NCI-H460 (cell line): ENCODE measurements at places on chromosomes 2 and 18.

DNA sequence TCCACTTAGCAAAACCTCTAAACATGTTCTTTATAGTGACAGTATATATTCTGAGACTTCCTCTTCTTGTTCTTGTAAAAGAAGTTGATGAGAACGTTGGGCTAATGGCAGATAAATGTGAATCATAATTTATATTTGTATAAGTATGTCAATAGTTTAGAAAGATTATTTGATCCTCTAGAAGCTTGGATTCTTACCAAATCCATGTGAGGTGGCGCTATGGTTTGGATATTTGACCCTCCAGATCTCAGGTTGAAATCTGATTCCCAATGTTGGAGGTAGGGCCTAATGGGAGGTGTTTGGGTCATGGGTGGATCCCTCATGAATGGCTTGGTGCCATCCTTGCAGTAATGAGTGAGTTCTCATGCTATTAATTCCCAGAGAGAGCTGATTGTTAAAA lies 29.8 kb upstream of the SCN1A start:
- DNase-seq = no peak

- no peak for DNase-seq
These were observed 690.7 kb upstream of the KLHL29 start for GRCh38 chr2:22694300-22694699.

GRCh38 chr2:222916229-222917197 lies 55.7 kb downstream of the ACSL3 start:
- no peak for DNase-seq

GRCh38 chr2:201698588-201699226 lies at the start of gene MPP4:
Gene MPP4 (minus strand): TSS chr2:201698644. CDS start chr2:201693954, 4,690 bp downstream.
- DNase-seq = no peak

GRCh38 chr2:167510071-167510759 lies 621.9 kb downstream of the XIRP2 start:
- no peak for DNase-seq

DNA sequence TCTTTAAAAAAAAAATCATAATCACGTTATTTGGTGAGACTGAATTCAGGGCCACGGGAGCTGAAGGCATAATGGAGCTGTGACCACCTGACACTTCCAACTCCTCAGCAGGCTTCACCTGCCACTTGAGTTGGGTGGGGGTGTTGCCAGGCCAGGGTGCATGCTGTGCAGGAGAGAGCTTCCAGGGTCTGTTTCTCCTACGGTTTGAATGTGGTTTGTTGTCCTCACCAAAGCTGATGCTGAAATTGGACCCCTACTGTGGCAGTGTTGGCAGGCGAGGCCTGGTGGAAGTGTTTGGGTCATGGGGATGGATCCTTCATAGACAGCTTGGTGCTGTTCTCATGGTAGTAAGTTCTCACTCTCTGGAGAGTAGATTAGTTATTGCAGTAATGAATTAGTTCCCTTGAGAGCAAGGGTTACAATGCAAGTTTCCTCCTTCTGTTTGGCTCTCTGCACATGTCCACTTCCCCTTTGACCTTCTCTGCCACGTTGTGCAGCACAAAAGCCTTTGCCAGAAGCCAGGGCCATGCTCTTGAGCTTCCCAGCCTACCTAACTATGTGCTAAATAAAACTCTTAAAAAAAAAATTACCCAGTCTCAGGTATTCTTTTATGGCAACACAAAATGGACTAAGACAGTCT lies 38.3 kb upstream of the ANKRD44 start:
- no peak for DNase-seq

GRCh38 chr18:14907420-14907819 lies 159.4 kb downstream of the ANKRD30B start:
- DNase-seq = no peak

- DNase-seq = peak; percentile 37
These were observed 16.5 kb upstream of the TGFA start for GRCh38 chr2:70570041-70570661.

- no peak for DNase-seq
These were observed 72.9 kb downstream of the CLHC1 start for GRCh38 chr2:55159037-55159651.

GRCh38 chr18:59271606-59272220 lies 1.5 kb downstream of the RAX start:
- DNase-seq = no peak

- no peak for DNase-seq
These were observed 565.2 kb upstream of the NRP2 start for GRCh38 chr2:205117125-205117524.

DNA sequence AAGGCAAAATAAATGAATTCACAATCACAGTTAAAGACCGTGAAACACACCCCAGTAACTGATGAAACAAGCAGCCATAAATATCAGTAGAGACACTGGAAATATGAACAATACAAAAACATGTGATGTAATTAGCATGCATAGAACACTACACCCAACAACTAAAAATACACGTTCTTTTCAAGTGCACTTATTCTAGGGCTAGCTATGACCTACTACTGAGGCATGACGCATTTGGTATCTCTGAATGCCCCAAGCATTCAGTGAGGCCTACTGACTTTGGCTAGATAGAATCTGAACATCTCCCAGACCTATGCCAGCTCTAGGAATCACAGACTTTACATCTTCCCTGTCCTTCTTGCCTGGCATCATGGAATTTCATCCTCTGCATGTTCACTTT lies 450.0 kb upstream of the ID2 start:
- no peak for DNase-seq

DNA sequence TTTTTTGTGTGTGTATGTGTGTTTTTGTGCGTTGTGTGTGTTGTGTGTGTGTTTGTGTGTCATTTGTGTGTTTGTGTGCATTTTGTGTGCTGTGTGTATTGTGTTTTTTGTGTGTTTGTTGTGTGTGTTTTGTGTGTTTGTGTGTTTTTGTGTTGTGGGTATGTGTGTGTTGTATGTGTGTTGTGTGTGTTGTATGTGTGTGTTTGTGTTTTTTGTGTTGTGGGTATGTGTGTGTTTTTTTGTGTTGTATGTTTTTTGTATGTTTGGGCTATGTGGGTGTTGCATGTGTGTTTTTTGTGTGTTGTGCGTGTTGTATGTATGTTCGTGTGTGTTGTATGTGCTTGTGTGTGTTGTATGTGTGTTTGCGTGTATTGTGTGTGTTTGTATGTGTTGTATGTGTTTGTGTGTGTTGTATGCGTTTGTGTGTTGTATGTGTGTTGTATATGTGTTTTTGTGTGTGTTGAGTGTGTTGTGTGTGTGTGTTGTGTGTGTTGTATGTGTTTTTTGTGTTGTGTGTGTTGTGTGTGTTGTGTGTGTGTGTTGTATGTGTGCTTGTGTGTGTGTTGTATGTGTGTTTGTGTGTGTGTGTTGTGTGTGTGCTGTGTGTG lies 275.3 kb downstream of the HRH4 start:
- no peak for DNase-seq

DNA sequence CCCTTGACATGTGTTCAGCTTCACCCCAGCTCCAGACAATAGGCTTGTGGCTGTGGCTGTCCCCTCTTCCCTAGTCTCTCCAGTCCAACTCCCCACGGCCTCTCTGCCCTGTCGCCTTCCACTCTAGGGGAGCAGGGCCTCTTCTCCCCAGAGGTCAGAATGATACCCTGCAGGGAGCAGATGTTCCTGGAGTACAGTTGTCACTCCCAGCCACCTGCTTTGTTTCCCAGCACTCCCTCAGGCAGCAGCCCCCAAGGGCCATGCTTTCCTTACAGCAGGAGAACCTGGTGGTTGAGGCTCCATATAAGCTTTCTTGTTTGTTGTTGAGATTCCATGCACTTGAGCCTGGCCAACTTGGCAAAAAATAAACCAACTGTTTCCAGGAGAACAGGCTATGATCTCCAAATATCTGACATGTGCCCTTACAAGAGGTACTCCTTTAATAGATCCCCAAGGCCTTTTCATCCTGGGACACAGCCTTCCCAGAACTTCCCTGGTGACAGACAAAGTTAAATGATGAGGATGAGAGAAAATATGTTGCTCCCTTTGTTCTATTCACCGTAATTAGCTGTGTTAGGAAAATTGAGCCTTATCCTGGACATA lies 45.1 kb downstream of the DPYSL5 start:
- no peak for DNase-seq

GRCh38 chr2:120443946-120444345 lies 98.0 kb downstream of the INHBB start:
- DNase-seq = no peak

GRCh38 chr2:239315308-239315707 lies 85.5 kb downstream of the HDAC4 start:
- no peak for DNase-seq

DNA sequence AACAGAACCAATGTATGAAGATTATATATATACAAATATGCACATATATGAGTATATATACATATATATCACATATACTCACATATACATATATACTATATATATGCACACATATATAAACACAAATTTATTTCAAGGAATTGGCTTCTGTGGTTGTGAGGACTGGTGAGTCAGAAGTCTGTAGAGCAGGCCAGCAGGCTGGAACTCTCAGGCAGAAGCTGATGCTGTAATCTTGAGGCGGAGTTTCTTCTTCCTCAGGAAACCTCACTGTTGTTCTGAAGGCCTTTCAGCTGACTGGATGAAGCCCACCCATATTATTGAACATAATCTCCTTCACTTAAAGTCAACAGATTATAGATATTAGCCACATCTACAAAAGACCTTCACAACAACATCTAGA lies 143.9 kb upstream of the CREB1 start:
- DNase-seq = no peak

GRCh38 chr2:48276626-48277025 lies 253.3 kb upstream of the STON1 start:
- DNase-seq = no peak

GRCh38 chr2:211447548-211447947 lies 891.1 kb downstream of the CPS1 start:
- no peak for DNase-seq

GRCh38 chr18:12858991-12859390 lies 25.0 kb downstream of the PTPN2 start:
- DNase-seq = no peak

- DNase-seq = peak; percentile 30
These were observed 86.8 kb downstream of the RBMS1 start for GRCh38 chr2:160406591-160407392.

DNA sequence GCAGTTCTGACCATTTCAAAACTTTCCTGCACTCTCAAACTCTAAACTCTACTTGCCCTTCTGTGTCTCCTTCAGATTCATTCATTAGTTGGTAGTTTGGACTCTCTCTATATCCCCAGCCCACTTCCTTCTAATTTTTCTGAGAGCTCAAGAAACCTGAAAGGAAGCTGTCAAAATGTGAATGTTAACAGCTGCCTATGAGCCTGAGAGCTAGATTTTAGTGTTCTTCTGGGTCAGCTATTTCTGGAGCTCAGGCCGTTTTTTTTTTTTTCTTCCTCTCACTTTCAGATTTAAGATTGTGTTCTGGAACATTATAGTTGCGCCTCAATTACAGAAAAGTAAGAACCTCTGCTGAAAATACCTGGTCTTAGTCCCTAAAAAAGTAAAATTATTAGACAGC lies 73.1 kb downstream of the RTN4 start:
- no peak for DNase-seq

- DNase-seq = no peak
These were observed 259.3 kb downstream of the PTGR3 start for GRCh38 chr18:74949611-74950010.

DNA sequence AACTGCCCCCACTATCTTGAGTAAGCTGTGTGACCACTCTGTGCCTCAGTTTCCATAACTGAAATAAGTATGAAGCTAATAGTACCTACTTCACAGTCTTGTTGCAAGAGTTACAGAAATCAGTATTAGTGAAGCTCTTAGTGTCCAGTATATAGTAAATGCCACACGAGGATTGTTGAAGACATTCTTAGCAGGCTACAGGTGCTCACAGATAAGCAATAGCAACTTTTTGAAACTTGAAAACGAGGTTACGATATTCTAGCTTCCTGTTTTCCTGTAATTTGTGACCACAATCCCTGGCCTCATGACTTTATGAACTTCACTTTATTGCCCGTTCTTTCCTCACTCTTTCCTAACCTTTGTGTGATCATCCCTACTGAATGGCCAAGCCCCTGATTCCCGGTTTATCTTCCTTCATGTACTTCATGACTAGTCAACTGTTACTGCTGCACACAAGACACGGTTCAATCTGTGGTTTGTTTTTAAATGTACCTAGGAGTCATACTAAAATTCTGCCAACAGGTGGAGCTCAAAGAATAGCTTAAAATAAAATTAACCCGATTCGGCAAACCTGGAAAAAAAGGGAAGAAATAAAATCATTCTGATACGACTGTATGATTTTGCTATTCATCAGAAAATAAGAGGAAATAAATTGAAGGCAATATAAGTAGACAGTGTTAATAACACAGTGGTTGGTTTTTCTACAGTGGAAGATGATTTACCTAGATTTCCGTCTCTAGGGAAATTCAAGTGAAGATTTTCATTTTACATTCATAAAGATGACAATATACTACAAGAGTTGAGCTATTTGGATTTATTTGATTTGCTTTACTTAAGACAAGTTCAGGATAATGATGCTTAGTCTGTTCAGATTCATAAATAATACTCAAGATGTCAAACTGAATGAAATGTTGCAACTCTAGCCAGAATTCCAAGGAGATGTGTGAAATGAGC lies 38.1 kb upstream of the STAT1 start:
- DNase-seq = peak; percentile 66

DNA sequence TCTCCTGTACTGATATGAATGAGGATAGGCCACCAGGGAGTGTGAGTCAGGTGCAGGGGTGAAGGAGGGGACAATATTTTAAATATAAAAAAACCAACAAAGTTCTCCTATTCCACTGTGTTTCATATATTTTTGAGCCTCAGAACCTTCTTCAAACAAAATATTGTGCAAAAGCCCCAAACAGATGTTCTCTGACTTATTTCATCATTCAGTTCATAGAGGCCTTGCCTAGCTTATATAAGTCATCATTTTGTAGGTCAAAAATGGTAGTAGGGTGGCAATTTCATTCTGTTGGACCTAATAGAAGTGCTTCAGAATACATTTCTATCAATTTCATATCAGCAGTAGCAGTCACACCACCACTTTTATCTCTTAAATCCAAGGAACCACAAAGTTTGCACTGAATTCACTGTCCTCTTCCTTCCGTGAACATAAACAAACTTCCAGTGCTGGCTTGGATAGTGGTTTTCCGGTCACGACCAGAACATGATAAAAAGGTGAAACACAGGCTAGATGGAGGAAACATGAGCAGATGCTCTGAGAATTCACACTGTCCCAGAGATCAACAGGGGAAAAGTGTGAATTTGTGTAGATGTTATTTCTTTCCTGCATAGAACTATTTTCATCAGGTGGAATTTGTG lies 99.1 kb downstream of the EN1 start:
- DNase-seq = no peak

- DNase-seq = no peak
These were observed 49.9 kb downstream of the RAB27B start for GRCh38 chr18:54878159-54878622.

DNA sequence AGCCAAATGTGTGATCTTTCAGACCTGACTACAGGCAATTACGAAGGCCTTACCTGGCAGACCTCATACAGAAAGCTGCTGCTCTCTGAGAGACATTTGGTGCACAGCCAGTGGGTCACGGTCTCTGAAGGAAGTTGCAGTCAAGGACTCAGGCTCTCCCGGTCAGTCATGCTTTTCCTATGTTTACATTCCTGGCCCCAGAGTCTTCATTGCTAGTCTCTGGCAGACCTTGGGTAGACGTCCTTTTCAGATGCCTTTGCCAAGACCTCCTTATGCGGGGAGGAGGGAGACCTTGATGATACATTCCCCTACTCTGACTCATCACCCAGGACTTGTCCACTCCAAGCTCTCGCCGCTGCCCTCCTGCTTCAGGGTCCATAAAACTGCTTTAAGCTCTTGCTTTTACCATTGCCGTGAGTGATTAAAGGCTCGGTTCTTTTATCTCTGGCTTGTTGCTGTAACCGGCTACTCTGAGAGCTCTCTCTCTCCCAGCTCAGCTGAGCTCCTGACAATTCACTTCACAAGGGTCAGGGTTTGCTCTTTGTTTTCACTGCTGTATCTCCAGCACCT lies 62.0 kb upstream of the SLC35F5 start:
- DNase-seq = peak; percentile 73

- no peak for DNase-seq
These were observed 187.2 kb upstream of the HS6ST1 start for GRCh38 chr2:128505575-128506526.
